ENCODE measurements at places on chromosomes 16 and 17.

DNA sequence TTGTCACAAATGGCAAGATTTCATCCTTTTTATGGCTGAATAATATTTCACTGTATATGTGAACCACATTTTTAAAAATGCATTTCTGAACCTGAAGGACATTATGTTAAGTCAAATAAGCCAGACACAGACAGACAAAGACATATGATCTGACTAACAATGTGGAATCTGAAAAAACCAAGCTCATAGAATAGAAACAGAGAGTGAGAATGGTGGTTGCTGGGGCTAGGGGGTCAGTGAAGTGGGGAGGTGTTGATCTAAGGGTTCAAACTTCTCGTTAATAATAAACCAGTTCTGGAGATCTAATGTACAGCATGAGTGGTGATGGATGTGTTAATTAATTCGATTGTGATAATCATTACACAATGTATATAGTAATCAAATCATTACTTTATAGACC lies 475.1 kb downstream of the WWOX start:
- DNase-seq, result no peak

DNA sequence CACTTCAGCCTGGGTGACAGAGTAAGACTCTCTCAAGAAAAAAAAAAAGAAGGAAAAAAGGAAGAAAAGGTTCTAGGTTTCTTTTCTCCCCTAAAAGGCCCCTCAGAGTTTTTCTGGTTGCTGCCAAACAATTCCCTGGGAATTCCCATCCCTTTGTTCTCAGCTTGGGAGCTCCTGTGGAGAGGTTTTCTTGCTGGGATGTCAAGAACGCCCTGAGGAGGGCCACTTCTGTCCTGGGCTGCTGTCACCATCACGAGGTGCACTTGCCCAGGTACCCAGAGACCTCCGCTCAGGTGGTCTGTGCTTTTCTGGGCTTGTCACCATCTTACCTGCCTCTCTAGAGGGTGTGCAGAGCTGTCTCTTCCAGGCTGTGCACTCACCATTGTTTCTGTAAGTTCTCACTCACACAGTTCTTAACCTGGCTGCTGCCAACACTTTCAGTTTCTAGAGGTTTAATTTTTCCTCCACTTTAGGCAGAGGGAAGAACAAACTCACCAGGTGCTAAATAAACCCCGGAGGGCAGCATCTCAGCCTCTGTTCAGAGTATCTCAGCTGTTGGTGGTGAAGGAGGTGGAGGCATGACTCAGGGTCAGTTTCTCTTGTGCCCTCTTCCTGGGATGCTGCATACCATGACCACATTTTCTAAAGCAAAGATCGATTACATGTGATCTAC lies 2.4 kb upstream of the COX6A2 start:
- DNase-seq, result no peak

GRCh38 chr17:312476-313148 lies 40.0 kb downstream of the RPH3AL start:
- DNase-seq, result no peak

GRCh38 chr17:921161-921560 lies 58.4 kb downstream of the NXN start:
- no peak for DNase-seq

DNA sequence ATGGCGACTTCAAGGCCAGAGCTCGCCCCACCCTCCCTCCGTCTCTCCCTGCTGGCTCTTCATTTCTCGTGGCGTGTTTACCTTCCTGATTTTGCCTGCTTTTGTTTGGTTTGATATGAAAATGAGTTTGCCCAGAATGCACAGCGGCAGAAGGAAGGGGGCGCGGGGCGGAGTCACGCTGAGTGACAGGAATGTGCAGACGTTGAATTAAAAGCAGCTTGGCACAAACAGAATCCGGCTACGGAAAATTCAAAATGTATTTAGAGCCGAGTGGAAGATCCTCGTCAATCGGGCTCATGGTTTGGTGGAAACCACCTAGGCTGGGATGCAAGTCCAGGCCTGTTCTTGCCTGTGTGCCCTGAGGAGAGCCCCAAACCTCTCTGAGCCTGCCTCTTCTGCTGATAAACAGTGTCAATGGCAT lies 102.7 kb downstream of the SDK2 start:
- DNase-seq, result no peak

DNA sequence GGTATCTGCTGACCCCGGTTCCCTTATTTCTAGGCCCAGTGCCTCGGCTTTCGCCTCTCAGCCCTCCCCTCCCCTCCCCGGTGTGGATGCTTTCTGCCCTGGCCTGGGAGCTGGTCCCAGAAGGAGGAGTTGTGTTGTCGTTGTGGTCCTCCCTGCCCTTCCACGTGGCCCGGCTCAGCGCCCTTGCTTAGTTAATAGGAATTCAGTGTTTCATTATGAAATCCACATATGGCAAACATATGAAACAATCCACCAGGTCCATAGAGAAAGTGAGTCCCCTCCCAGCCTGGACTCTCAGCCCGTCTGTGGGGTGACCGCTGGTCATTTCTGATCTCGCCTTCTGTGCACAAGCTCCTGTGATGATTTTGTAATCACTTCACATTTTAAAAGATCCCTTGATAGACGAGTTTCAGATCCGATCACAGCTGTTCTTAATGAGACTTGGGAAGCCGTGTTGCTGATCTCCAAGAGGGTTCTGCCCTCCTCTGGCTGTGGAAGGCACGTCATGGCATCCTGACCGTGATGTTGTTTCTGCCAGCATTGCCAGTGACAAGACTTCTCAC lies 112.1 kb downstream of the BANP start:
- DNase-seq, result no peak

Data from NCI-H187 treated with DMSO at 0.1 percent for 48 hours (cell line).